ENCODE measurements at places on chromosomes 12 and 14.

DNA sequence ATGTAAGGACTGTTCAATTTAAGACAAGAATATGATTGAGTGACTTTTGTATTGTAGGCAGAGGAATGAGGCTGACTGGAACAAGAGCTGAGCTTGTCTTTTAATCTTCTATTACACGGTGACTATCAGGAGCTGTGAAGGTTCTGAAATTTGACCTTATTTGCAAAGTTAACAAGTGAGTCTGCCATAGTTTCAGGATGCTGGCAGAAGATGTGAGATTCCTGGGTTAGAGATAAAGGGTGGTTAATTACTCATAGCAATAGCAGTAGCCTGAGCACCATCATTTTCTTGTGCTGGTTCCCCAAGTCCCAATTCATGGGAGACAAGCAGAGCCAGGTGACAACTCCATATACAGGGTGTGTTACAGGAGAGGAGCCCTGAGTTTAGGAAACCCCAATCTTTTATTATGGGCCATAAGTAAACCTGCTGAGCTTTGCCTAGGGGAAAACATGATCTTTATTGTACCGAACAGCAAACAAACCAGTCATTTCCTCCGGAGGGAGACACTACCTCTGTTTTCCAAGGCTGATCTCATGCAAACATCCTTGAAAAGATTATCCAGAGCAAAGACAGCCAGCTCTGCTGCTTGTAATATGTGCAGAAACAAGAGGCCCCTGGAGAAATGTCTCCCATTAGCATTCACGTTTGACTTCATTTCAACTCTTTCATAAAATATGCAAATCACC, 51.7 kb upstream of the DDX11 start:
- H3K27me3 ChIP-seq = no peaks in the 10 kb centered on the region
- H3K4me1 ChIP-seq = no peaks in the 10 kb centered on the region
- H3K4me3 ChIP-seq = no peak overlapping the region
- DNase-seq = no peak
- H3K36me3 ChIP-seq = no peaks in the 10 kb centered on the region
- H3K27ac ChIP-seq = no peak overlapping the region

GRCh38 chr12:66768293-66768692, 89.4 kb upstream of the GRIP1 start:
- no peak overlapping the region for H3K27ac ChIP-seq
- H3K27me3 ChIP-seq = no peaks in the 10 kb centered on the region
- no peak overlapping the region for H3K4me3 ChIP-seq
- no peak for DNase-seq

DNA sequence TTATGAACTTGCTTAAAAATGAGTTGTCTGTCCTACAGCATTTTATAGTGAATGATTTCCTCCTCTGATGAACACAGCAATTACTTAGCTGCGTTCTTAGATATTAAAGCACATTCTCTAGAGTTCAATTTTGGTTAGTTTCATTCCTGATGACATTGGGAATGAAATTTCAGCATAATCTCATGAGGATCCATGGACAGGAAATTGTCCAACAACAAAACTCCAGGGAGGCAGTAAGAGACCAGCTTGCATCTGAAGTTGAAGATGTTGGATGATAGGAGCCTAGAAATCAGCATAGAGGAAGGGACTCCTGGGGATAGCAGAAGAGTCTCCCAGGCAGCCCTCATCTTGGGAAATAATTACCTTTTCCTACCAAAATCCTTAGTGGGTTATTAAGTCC, 128.7 kb upstream of the RAP1B start:
- DNase-seq = no peak
- H3K36me3 ChIP-seq = no peaks in the 10 kb centered on the region

DNA sequence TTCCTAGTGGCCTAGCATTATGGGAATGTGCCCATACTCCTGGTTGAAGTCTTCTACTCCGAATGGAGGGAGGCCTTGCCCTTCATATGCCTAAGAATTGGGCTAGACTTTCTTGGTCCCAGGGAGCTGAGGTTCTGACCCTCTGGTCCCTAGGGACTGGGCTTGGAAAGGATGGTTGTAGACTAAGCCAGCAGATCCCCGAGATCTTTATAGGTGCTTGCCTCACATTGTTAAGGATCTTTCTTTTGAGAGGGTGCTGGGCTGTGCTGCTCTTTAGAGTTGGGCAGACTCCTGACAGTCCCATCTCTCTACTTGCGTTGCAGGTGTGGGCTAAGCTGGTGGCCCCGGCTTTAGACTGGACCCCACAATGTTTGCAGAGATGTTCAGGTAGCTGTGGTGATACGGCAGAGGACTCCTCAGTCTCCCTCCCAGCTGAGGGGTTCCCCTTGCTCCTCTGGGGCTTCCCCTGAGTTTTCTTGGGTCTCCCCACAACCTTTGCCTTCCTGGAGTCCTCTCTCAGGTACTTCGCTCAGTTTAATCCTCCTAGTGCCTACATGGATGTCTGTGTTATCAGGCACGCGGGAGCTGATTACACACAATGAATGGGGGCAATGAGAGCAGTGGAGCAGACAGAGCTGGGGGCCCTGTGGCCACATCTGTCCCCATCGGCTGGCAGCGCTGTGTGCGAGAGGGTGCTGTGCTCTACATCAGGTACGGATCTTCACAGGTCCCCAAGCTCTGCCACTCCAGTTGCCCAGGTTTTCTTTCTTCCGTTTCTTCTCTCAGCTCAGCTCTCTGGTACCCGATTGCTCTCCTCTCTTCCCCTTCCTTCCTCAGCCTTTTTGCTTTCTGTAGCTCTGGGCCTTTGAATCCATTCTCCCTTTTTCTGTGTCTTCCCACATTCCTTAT, 1.3 kb downstream of the MBD6 start:
- DNase-seq = no peak
- H3K36me3 ChIP-seq = peaks cover 46% of the 10 kb centered on the region
- H3K4me3 ChIP-seq = peak overlapping the region; percentile 67
- H3K27me3 ChIP-seq = no peaks in the 10 kb centered on the region

- peak; percentile 31 for DNase-seq
- H3K4me3 ChIP-seq = peak overlapping the region; percentile 99
- no peak overlapping the region for H3K27ac ChIP-seq
These were observed 34.7 kb downstream of the MIA2 start for GRCh38 chr14:39268393-39268792.

GRCh38 chr12:38411426-38411825, 94.9 kb downstream of the ALG10B start:
- no peaks in the 10 kb centered on the region for H3K4me1 ChIP-seq
- H3K27me3 ChIP-seq = no peaks in the 10 kb centered on the region
- DNase-seq = no peak
- H3K27ac ChIP-seq = no peak overlapping the region

- no peaks in the 10 kb centered on the region for H3K4me1 ChIP-seq
- H3K4me3 ChIP-seq = no peak overlapping the region
- no peak overlapping the region for H3K27ac ChIP-seq
- no peaks in the 10 kb centered on the region for H3K36me3 ChIP-seq
These were observed 5.3 kb downstream of the MYH7 start for GRCh38 chr14:23430016-23430722.

DNA sequence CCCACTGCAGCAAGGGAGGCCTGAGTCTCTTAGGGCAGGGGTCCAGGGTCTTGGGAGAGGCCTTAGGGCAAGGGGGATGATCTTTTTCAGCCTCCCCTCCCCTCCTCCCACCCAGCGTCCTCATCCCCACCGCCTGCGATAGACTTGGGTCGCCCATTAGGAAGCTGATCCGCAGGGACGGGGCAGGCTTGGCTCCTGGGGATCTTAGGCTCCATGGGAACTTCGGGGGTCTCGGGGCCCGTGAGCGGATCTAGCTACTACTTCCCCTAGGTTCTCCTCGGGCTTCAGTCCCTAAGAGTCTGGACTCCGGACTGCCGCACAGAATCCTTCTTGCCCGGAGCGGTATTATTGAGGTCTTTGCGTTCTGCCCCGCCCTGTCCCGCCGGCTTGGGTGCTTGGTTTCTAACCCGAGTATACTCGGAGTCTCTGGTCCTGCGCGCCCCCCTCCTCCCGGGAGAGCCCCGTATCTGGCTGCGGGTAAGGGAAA, 2.2 kb upstream of the PTHLH start:
- H3K4me3 ChIP-seq = no peak overlapping the region
- no peak overlapping the region for H3K27ac ChIP-seq
- DNase-seq = no peak
- peaks cover 81% of the 10 kb centered on the region for H3K27me3 ChIP-seq

GRCh38 chr14:77543240-77543551, 44.6 kb upstream of the ISM2 start:
- H3K27me3 ChIP-seq = no peaks in the 10 kb centered on the region
- H3K36me3 ChIP-seq = peaks cover 30% of the 10 kb centered on the region
- no peak overlapping the region for H3K4me3 ChIP-seq
- DNase-seq = no peak
